ENCODE measurements at places on chromosomes 5 and 9.

- peaks cover 20% of the 10 kb centered on the region for H3K4me1 ChIP-seq
- no peak overlapping the region for H3K27ac ChIP-seq
- H3K4me3 ChIP-seq: no peak overlapping the region
Measured at GRCh38 chr5:157914151-157914788, 55.3 kb upstream of the CLINT1 start.

- no peaks in the 10 kb centered on the region for H3K27me3 ChIP-seq
- DNase-seq: no peak
- H3K27ac ChIP-seq: no peak overlapping the region
- H3K4me1 ChIP-seq: no peaks in the 10 kb centered on the region
Measured at GRCh38 chr5:25357605-25358004, 712.8 kb upstream of the CDH10 start.

GRCh38 chr5:40030661-40031060, 605.9 kb upstream of the DAB2 start:
- no peaks in the 10 kb centered on the region for H3K27me3 ChIP-seq
- no peak overlapping the region for H3K4me3 ChIP-seq
- no peak for DNase-seq
- H3K27ac ChIP-seq: no peak overlapping the region

GRCh38 chr5:2164586-2164985, 281.9 kb upstream of the IRX4 start:
- no peaks in the 10 kb centered on the region for H3K4me1 ChIP-seq
- DNase-seq: peak; percentile 28
- no peaks in the 10 kb centered on the region for H3K36me3 ChIP-seq
- no peak overlapping the region for H3K27ac ChIP-seq
- H3K4me3 ChIP-seq: no peak overlapping the region

GRCh38 chr5:1311439-1312055, 16.7 kb upstream of the TERT start:
- DNase-seq: peak; percentile 73
- H3K27me3 ChIP-seq: no peaks in the 10 kb centered on the region
- H3K4me1 ChIP-seq: peaks cover 8% of the 10 kb centered on the region
- no peaks in the 10 kb centered on the region for H3K36me3 ChIP-seq

Data from spleen (tissue), 13 donors.